ENCODE measurements at places on chromosomes 2 and 18.

DNA sequence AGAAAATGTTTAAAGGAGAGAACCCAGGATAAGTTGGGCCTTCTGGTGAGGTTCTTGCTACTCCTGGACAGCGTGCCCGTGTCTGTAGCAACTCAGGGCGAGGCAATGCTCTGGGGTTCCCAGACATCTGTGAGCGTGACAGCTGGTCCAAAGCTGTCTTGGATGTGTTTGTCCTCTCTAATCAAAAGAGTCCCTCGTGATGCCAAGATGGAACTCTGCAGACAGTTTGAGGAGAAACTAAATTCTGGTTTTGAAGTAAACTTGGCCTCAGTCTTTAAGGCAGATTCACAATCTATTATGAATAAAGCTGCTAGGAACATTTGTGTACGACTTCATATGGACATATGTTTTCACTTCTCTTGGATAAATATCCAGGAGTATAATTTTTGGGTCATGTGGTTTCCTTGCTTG is 47.3 kb downstream of the TMEM17 start:
- no peak for DNase-seq

DNA sequence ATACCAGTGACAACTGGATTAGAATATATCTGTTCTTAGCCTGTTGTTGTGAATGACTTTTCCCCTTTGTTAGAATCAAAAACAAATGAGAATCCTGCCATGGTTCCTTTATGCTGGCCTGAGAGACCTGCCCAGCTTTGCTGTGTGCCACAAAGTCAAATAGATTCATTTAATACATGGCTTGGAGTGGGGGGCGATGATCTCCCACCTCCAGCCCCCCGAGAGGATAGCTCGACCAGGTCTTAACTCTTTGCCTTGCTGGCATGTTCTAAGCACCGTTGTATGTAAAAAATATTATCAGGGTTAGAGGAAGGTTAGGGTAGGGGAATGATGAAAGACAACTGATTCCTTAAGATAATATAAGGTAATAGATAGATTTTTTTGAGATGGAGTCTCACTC is 22.2 kb upstream of the DGKD start:
- DNase-seq = no peak

DNA sequence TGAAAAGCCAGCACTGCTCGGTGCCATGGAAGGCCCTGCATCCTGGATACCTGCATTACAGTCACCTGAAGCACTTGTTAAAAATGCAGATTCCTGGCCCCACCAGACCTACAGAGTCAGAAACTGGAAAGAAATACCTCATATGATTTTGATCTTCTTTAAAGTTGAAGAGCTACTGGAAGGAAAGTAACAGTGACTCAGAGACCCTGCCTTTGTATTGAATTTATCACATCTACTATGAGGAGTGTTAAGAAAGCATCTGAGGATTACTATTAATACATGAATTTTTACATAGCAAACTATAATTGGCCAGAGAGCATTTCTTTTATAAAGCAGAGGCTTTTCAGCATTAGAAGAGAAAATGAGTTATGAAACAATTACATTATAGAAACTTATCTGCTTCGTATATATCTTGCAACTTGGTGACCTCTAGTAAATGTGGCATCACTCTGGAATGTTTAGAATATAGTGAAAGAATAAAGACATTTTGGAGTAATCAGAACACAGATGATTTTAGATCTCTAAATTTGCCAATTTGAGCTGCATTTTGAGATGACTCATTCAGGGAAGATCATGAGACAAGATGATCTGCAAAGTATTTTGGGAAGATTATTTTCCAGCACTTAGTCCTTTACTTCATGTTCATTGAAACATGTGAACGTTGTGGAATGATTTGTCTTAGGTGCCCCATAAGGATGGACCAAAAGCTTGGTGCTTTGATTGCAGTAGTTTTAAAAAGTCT is 12.2 kb downstream of the PTPRM start:
- DNase-seq = no peak

- DNase-seq = no peak
Measured at GRCh38 chr2:44143701-44144100, 25.0 kb upstream of the PPM1B start.

- DNase-seq = no peak
Measured at GRCh38 chr2:157747695-157748370, 119.2 kb upstream of the ACVR1C start.

DNA sequence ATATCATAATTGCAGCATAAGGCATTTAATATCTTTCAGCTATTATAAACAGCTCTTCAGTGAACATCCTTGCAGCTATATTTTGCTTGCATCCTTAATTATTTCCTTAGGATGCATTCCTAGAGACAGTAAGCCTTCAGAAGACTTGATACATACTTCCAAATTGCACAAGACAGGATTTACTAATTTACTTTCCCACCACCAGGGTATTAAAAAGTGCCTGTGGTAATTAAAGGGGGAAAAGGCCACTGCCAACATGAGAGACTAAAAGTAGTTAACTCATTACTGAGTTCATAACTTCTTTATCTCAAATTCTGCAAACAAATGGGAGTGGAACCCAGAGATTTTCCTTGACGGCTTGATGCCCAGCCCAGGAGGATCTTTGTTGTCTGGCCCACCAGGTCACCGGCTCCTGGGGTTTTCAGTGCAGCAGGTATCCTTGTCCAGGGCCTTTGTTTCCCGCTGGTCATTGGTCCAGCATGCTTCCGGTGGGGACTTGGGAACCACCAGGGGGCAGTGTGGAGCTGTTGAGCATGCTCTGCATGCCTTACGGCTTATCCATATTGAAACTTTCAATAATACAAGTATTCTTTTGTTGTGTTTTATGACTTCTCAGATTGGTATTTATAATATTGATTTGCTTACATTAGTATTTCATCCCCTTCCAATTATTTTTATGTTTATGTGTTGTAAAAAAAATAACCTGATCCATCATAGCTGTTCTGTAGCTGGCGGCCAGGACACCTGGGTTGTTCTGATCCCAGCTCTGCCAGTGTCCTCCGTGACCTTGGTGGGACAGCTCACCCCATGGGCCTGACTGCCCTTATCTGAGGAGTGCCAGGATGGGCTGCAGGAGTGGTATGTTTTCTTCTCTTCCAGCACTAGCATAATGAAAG is 61.4 kb downstream of the TGOLN2 start:
- DNase-seq = peak; percentile 73

DNA sequence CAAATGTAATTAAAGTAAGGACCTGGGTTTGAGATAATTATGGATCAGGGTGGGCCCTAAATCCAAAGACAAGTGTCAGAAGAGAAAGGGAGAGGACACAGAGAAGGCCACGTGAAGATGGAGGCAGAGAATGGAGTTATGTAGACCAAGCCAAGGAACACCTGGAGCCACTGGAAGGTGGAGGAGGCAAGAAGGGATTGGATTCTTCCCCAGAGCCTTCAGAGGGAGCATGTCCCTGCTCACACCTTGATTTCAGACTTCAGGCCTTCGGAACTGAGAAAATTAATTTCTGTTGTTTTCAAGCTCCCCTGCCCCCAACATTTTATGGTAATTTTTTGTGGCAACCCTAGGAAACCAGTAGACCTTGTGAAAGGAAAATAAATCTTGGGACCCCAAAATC is 19.6 kb downstream of the CAPN14 start:
- DNase-seq = no peak

DNA sequence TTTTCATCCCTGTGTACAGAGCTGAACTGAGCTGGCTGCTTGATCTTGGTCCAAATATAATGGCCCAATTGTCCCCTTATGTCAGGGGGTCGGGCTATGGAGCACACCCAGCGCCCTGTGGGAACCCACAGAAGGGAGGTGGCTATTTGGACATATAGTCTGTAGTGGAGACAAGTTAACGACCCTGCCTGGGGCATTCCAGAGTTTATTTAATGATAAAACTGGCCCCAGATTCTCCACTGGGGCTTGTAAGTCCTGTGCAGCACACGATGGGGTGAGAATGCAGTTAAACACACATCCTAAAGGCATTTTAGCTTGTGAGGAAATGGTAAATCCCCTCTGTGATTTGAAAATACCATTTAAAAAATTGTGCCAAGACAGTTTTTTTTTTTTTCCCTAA is 72.9 kb downstream of the QPCT start:
- no peak for DNase-seq
